ENCODE measurements at places on chromosomes 1 and 21. TPM values are rescaled to one million over a fixed set of nuclear protein-coding genes. Genes with fewer than 3 reads are reported as not detected.

DNA sequence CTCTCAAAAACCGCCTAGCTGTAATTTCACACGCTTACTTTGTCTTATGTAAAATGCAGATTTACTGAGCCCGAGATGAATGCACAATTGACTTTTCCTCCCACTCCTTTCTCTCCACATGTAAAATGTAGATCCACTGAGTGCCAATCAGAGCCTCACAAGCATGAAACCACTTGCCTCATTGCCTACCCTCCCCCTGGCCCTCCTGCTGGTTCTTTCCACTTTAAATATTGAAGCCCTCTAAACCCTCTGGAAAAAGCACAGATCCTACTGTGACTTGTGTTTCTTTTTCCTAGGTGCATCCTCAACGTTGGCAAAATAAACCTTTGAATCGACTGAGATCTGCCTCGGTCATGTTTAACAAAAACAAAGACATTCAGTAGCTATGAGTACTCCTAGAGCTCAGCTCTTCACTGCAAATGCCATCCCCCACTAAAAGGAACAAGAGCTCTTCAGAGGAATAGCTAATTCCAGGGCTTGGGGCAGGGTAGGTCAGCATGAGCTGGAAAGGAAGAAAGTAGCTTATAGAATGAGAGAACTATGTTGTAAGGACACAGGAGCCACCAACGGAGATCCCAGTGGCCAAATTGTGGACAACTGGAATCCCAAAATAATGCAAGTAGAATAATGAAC, 365.5 kb upstream of the RUNX1 start:
- no peak for DNase-seq

DNA sequence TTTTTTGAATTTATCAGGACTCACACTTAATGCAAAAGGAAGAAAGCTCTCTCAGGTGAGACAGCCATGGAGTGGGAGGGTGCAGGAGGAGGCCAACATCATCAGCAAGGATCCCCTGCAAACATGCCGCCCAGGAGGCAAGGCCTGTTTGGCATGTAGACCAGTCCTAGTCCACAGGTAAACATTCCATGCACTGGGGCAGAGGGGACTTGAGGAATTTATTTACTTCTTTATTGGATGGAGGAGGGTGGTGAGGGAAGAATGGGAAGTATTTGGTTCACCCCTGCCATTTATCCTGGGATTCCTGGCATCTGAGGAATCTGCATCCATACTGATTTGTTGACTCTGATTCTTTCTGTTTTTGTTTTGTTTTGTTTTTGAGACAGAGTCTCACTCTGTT, 1.5 kb upstream of the UQCRHL start:
- no peak for DNase-seq

DNA sequence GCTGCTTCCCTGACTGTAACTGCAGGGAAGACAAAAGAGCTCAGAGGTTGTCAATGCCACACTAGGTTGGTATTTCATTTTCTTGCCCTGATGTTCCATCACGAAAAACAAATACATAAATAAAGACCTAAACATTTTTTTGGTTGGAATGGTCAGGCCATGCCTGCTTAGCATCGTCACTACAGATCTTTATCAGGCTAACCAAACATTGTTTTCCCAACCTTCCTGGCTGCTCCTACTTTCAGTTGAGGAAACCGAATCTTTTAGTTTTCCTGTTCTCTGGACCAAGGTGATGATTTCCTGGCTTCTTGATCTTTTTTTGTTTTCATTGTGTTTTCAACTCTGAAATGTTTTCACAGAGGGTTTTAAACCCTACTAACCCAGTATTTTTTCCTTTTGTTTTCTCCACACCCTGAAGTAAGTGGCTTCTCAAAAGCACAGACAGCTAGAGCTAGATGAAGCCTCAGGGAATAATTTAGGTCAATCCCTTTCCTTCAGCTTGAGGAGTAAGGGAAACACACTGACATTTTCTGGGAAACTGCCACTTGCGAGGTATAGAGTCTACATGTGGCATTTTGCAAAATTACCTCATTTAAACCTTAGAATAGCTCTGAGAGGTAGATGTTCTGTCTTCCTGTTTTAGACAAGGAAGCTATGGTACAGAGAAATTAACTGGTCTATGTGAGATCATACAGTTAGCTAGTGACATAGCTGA, 67.2 kb upstream of the CNN3 start:
- DNase-seq: no peak

- no peak for DNase-seq
Measured at GRCh38 chr1:54545916-54546635, 2.0 kb upstream of the ACOT11 start.

- DNase-seq: no peak
Measured at GRCh38 chr1:13731897-13732296, 31.9 kb downstream of the PRDM2 start.

- no peak for DNase-seq
Measured at GRCh38 chr1:169892176-169892926, 1.3 kb downstream of the SCYL3 start.

DNA sequence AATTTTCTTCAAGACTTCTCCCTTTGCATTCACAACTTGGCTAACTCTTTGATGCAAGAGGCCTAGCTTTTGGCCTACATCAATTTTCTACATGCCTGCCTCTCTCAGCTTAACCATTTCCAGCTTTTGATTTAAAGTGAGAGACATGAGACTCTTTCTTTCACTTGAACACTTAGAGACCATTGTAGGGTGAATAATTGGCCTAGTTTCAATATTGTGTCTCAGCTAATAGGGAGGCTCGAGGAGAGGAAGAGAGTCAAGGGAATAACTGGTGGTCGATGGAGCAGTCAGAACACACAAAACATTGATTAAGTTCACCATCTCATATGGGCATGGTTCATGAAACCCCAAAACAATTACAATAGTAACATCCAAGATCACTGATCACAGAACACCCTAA, 225.5 kb downstream of the TPR start:
- no peak for DNase-seq

Gene SMYD2
- polyA plus RNA-seq: 44.3 TPM

Gene NGF
- 2.1 TPM for polyA plus RNA-seq

Gene MAP3K21
- 29.2 TPM for polyA plus RNA-seq
